ENCODE measurements at places on chromosomes 1 and 21.

DNA sequence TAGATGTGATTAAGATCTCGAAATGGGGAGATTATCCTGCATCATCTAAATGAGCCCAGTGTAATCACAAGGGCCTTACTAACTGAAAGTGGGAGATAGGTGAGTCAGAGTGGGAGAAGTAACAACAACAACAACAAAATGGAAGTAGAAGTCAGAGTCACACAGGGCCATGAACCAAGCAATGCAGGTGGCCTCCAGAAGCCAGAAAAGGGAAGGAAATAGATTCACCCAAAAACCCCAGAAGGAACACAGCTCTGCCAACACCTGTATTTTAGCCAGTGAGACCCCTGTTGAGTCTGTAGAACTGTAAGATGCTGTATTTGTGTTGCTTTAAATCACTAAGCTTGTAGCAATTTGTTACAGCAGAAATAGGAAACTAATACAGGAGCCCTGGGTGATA is 4.1 kb downstream of the TAGLN2 start:
- DNase-seq = no peak

DNA sequence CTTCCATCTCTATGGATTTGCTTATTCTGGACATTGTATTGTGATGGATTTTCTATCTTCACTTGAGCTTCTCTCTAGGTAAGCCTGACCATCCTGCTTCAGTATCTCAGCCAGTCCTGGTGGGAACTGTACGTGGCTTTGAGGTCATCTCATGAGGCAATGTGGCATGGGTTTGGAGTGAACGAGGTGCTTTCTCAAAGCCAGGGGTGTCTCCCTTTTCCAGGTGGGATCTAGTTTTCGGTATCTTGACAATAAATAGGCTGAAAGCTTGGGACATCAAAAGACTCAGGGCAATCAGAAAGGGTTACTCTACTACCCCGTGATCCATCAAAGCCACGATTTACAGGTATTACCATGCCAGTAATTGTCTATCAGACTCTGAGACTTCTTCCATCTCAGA is 40.8 kb downstream of the AZIN2 start:
- no peak for DNase-seq

GRCh38 chr1:95503278-95504030 is 269.4 kb downstream of the RWDD3 start:
- no peak for DNase-seq

GRCh38 chr1:224435318-224435763 is 744 bp upstream of the WDR26 start:
- DNase-seq = peak; percentile 67

- no peak for DNase-seq
Measured at GRCh38 chr1:17447501-17447992, 8.1 kb upstream of the RCC2 start.

DNA sequence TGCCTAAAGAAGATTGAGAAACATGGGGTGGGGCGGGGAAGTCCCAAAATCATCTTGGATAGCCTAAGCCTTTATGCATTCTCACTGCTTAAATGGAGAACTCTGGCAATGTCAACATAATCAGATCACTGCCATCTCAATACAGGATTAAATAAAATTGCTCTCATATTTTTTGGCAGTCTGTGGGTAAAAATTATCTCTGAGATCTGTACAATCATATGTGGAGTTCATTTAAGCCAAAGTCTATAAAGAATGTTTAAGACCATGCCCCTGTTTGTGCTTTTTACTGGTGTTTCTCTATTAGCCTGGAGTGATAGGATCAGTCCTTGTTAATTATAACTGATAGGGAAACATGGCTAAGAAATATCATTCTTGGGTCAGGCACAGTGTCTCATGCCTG is 136.3 kb downstream of the GPR52 start:
- DNase-seq = no peak

GRCh38 chr1:63794939-63795378 is 21.1 kb downstream of the ROR1 start:
- DNase-seq = peak; percentile 39

DNA sequence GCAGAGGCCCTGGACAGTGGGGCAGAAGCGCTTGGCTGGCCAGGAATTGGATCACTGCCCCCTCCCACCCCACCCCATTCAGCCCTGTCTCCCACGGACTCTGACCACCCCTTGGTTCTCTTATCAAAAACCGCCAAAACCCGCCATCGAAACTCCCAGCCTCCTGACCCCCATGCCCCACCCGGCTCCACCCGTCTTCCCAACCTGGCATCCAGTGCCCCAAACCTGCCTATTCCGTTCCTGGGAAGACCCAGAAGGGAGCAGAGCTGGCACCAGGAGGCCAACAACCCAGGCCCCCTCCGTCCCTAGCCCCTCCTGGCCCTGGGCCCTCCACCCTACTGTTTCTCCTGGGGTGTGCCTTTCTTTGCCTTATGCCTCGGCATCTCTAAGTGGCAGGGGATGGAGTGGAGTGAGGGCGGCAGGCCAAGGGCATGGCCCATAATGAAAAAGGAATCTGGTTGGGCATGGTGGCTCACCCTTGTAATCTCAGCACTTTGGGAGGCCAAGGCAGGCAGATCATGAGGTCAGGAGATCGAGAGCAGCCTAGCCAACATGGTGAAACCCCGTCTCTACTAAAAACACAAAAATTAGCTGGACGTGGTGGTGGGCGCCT is 16.5 kb upstream of the EPHA2 start:
- no peak for DNase-seq

GRCh38 chr1:34785875-34786470 is 5.0 kb downstream of the GJB3 start:
- DNase-seq = no peak

GRCh38 chr1:160354388-160354985 is 11.3 kb downstream of the NCSTN start:
- peak; percentile 53 for DNase-seq

- DNase-seq = peak; percentile 36
Measured at GRCh38 chr1:209659909-209660308, 7.7 kb upstream of the LAMB3 start.

DNA sequence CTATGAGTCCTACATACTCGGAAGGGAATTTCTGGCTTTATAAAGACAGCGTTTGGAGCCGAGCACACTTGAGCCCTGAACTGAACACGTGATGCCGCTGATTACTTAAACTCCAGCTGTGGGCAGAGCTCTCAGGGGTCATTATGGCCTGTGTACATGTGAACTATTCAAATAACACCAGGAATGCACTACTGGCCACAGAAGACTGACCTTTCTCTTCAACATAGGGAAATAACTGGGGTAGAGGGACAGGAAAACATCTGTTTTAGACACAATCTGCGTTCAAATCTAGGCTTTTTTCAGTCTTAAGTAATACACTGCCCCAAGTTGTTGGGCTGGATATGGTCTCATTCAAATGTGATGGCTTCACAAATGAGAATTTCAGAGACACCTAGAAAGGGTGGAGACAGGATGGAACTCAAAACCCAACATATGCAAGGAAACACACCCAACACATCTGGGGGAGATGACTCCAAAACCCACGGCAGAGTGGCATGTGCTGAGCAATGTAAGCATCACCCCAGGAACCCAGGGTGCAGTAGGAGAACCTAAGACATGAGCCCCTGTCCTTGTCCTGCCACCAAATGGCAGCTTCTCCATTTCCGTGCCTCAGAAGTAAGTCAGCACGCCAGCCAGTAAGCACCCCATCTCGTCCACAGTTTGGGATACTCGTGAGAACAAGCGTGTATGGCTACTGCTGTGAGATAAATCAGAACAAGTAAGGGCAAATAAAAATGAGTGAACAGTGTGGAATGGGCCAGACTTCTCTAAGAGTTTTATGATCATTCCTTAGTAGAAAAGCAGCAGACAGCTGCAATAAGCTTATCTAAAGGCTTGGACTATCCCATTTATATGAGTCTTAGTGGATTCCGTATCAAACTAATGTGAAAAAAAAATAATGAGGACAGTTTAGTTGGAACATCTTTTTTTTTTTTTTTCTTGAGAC is 24.9 kb downstream of the NID1 start:
- peak; percentile 83 for DNase-seq

DNA sequence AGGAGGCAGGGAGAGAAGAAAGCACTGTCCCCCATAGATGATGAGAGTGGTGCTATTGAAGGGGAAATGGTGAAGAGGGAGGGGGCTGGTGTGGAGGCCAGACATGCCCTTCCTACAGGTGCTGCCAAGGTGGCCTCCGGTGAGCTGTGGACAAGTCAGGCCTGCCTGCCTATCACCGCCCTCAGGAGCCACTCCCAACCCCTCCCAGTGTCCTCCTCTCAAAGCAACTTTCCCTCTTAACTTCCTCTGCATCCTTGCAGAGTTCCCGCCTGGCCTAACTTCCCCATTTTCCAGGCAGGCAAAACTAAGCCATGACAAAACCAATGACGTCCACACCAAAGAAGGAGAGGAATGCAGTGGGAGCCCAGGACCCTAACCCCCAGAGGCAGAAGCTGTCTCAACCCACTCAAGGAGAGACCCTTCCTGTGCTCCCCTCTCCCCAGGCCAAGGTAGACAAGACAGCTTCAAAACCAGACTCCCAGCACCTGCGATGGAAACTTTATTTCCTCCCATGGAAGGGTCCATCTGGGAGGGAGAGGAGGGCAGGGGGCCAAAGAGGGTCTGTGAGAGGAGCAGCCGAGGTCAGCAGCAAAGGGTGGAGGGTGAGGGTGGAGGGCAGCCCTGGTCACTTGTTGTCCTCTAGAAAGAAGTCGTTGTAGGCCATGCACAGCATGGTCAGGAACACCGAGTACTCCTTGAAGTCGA is 1.0 kb upstream of the S100A6 start:
- peak; percentile 42 for DNase-seq

GRCh38 chr1:91622616-91623015 is 122.0 kb downstream of the CDC7 start:
- no peak for DNase-seq

DNA sequence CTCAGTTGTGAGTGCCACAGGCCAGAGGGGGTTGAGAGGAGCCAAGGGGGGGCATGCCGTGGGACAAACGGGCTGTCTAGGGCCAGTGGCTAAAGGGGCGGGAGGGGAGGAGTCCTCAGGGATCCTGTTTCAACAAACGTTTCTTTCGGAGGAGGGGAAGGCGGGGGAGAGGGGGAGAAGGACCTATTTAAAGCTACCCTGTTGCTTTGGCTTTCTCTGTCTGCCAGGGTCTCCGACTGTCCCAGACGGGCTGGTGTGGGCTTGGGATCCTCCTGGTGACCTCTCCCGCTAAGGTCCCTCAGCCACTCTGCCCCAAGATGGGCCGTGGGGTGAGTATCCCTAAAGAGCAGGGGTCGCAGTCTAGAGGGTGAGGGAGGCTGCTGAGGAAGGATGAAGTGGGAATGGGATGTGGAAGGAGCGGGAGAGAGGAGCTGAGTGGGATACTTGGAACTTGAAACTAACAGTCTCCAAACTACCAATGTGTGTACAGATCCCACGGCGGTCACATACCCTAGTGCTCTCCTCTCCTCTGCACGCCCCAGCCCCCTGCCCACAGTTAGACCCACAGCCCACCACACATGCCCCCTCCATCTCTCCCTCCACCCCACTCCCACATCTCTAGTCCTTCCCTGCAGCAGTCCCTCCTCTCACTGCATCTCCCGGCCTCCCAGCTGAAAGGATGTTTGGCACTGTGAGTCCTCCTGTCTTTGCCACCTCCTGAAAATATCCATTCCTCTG is at the start of gene ATP1A2:
TSS of gene ATP1A2 (plus strand) at position 215 of the 738 bp plus-strand sequence. CDS start at position 318, 103 bp downstream.
- no peak for DNase-seq

DNA sequence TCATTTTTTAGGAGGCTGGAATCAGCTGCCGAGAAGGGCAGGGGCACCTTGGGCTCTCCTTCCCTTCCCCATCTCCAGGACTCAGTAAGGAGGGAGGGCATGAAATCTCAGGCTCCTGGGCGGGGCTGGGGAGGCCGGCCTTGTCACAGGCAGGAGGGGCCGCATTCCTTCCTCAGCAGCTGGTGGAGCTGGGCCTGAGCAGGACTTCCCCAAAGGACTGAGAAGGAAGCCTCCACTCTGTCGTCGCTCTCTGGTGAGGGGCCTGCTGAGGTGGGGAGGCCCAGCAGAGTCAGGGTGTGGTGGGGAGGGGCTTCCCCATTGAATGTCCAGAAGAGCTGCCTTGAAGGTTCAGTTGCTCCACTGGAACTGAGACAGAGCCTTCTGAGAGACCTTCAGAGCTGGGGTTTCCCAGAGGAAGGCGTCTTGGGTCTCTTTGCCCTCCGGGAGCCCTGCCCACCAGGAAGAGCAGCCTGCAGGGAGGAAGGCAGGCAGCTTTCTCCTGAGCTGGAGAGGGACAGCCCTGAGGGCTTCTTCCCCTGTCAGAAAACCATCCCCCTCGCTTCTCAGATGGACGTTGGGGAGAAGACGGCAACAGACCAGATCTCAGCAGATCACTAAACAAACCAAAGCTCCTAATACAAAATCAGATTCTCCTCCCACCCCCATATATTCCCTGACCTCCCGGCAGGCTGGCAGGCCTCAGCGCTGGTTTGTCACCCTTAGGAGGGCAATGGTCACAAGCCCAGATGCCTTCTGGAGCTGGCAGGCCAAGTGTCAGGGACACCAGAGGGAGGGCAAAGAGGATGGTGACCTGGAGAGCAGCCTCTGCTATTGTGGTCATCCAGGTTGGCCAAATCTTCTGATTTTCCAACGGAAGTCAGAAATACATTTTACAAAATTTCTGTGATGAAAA is 10.7 kb downstream of the KCNA10 start:
- no peak for DNase-seq

DNA sequence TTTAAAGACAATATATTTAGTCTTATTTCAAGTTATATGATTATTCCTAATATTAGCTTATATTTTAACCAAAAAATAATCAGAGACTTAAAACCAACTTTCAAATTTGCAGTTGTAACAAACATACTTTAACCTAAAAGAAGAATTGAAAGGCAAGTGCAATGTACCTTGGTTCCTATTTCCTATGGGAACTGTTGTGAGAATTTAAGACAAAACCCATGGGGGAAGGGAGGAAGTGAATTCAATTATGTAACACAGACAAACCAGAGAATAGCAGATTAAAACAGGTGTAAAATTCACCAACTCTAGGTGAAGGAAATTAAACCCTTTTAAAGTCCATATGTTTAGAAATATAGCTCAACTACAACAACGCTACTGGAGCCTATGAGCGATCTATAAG is 22.6 kb upstream of the CR2 start:
- no peak for DNase-seq

DNA sequence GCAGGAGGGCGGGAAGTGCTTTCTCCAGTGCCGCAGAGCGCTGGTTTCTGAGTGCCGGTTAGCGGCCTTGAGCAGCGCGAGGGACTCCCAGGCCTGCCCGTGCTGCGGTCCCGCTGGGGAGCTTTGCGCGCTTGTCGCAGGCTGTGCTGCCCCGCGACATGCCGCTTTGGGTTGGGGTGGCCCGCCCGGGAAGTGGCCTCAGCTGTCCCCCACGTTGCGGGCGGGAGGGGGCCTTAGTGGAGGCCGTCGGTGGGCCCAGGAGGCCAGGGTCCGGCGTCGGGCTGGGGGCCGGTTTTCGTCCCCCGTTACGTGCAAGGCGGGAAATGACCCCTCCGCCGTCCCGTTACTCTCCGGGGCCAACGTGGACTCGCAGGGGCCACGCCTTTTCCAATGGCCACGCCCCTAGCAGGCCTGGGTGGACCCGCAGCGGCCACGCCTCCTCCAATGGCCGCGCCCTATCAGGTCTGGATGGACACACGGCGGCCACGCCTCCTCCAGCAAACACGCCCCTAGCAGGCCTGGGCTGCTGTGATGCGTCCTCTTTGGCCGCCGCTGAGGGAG is 977 bp upstream of the C1orf174 start:
- DNase-seq = peak; percentile 99

Data from DMS53 (cell line).